ENCODE measurements at places on chromosomes 3 and 15.

DNA sequence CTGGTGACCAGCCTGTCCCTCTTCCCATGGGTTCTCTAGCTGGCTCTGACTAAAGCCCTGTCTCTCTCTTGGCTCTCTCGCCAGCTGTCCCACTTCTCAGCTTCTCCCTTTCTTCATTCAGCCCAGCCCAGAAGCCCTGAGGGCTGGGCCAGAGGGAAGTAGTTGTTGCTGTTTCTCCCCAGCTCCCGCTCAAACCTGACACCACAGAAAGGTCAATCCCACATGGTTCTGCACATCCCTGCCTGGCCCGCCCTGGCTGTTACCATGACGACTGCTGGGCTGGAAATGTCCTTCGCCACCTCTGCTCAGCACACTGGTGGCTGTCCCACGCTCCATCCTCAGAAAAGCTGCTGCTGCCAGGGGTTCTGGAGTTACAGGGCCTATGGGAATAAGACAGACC, 25.9 kb downstream of the CCDC32 start:
- peak; percentile 50 for DNase-seq

DNA sequence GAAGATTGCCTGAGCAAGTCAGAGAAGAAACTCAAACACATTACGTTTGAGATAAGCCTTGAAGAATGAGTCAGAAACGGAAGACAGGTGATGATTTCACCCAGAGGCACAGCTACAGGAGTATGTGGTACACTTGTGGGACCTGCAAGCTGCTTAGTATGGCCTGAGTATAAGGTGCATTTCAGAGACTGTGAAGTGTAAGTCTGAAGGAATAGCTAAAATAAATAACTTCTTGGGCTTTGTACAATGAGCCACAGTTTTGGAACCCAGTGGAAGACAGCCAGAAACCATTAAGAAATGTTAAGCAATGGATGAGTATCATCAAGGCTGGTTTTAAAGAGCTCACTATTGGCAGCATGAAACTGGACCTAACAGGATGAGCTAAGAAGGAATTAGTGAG, 826.2 kb downstream of the ROBO1 start:
- no peak for DNase-seq

GRCh38 chr3:177800561-177800960, 603.3 kb upstream of the TBL1XR1 start:
- no peak for DNase-seq

DNA sequence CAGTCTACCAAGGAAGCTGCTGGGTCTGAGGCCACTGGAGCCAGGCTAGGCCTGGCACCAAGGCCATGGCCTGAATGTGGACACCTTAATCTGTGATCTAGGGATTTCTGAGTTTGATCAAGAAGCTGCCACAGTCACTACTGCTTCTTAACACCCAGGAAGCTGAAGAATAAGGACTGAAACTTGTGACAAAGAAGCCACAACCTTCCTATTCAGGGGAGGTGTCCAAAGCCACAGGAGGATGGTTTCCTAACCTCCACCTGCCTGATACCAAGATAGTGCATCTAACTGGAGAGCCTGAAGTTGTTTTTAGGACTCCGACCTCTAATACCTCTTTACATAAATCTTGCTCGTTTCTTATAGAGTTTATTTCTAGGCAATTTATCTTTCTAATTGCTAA, 5.5 kb upstream of the ANO10 start:
- DNase-seq: no peak

- DNase-seq: no peak
Observed at GRCh38 chr15:70867911-70868467, 14.0 kb upstream of the LARP6 start.

GRCh38 chr3:102085431-102086176, 236.3 kb downstream of the NFKBIZ start:
- DNase-seq: no peak

GRCh38 chr3:129695230-129695629, 88.8 kb upstream of the PLXND1 start:
- DNase-seq: no peak

GRCh38 chr3:135878501-135878900, 87.0 kb upstream of the PPP2R3A start:
- DNase-seq: no peak

- no peak for DNase-seq
Observed at GRCh38 chr3:72135636-72136035, 350.7 kb upstream of the PROK2 start.

DNA sequence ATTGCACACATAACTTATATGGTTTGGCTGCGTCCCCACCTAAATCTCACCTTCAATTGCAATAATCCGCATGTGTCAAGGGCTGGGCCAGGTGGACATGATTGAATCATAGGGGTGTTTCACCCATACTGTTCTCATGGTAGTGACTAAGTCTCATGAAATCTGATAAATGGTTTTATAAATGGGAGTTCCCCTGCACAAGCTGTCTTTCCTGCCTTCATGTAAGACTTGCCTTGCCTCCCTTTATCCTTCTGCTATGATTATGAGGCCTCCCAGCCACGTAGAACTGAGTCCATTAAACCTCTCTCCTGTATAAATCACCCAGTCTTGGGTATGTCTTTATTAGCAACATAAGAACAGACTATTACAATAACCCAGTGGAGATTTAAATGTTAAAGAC, 653.9 kb downstream of the ROBO1 start:
- DNase-seq: no peak

GRCh38 chr15:87851497-87851896, 405.0 kb downstream of the NTRK3 start:
- DNase-seq: no peak

- no peak for DNase-seq
Observed at GRCh38 chr3:178841011-178841410, 230.6 kb downstream of the ZMAT3 start.

DNA sequence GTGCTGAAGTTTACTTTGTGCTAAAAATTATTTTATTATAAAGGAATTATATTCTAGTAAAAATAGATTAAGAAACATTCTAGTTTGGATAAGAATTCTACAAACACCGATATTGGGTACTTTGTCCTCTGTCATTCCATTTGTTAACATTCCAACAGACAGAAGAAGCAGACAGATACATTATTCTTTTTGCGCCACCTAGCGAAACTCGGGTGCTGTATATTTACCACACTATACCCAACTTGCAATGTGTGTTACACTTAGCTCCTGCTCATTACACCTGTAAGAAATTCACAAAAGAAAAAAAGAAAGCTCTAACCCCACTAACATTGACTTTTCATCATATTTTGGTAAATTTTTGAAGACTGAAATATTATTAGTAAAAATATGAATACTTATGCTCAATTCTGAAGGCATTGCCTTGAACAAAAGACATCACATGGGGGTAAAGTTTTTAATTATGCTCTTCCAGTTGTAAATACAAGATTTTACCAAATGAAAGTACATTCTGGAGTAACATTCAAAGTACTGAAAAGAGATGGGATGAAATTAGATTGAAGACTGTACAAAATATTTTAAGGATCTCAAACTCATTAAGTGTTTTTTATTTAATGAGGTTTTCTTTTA, 136.5 kb upstream of the MLF1 start:
- peak; percentile 46 for DNase-seq

DNA sequence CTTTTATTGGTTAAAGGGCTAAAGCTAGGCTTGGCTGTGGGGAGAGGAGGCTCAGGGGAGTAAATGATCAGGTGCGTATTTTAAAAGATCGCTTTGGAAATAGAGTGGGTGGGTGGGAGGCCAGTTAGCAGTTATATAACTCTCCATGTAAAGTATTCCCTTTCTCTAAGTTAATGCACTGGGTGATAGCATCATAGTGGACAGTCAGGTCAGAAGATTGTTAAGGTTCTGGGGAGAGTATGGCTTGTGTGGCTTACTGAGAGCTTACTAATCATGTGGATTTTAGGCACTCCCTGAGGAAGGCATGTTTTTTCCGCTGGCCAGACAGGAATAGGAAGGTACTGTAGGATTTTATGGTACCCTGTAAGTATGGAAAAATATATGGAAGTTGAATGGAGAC, 6.3 kb upstream of the EIF3J start:
- DNase-seq: no peak
